ENCODE measurements at places on chromosomes 13 and 19. TPM values are rescaled to one million over a fixed set of nuclear protein-coding genes. Genes with fewer than 3 reads are reported as not detected.

DNA sequence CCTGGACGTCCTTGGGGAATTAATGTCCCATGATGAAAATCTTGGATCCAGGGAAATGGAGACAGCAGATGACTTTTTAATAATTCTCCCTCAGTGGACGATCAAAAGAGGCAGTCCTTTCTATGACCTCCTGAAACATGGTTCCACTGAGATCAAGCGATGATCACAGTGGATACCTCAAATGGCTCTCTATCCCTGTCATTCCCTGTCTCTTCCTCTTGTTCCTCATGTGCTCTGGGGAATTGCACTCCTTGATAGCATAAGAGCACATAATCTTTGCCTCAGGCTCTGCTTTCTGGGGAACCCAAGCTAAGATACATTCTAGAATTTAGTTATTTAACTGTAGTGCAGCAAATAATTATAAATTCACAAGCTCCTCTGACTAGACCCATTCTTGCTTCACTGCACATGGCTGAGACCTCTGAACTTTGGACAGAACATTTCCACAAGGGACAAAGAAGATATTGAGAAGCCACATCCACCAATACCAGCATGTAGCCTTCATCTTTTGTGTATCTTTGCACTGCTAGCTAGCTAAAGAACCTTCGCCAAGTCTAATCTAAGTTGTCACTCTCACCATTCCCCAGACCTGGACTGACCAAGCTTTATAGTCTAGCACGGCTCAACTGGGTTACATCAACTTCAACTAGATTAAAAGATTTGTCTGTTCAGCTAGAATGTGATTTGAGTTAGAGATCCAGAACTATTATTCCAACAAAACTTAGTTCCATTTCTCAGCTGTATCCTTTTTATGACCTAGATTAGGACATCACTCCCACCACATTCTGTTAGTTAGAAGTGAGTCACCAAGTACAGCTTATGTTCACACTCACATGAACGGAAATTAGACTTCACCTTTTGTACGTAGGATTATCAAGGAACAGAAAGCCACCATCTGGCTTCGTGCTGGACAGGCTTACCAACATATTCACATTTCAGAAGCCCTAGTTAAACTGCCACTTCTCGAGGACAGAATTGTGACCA lies 142.7 kb downstream of the SUCLA2 start:
- DNase-seq = no peak
- H3K27ac ChIP-seq = no peak overlapping the region
- H3K27me3 ChIP-seq = no peaks in the 10 kb centered on the region
- H3K36me3 ChIP-seq = no peaks in the 10 kb centered on the region
- H3K4me1 ChIP-seq = no peaks in the 10 kb centered on the region

GRCh38 chr19:11208561-11209471 lies 11.5 kb upstream of the KANK2 start:
- no peak overlapping the region for H3K4me3 ChIP-seq
- no peaks in the 10 kb centered on the region for H3K27me3 ChIP-seq
- H3K36me3 ChIP-seq = no peaks in the 10 kb centered on the region
- H3K4me1 ChIP-seq = no peaks in the 10 kb centered on the region
- no peak for DNase-seq

DNA sequence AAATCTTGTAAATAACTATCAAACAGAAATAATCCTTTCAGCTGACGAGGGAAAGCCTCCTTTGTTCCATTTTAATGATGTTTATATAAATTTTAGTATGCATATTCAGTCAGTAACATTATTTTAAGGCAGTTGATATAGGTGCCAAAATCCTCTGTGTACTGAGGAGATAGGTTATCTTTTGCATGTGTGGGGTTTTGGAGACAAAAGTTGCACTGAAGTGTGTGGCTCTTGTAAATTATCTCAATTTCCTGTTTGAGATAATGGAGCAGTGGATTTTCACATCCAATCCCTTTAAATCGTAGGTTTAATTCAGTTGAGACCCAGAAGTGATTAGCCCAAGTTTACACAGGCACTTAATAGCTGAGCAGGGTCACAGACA lies 106.6 kb downstream of the RGCC start:
- no peak overlapping the region for H3K4me3 ChIP-seq
- no peak for DNase-seq
- H3K36me3 ChIP-seq = no peaks in the 10 kb centered on the region
- no peaks in the 10 kb centered on the region for H3K4me1 ChIP-seq

- H3K4me3 ChIP-seq = no peak overlapping the region
- peaks cover 3% of the 10 kb centered on the region for H3K27me3 ChIP-seq
- no peaks in the 10 kb centered on the region for H3K4me1 ChIP-seq
- DNase-seq = no peak
- H3K27ac ChIP-seq = no peak overlapping the region
Observed at GRCh38 chr13:25468325-25469168, 96.8 kb downstream of the ATP8A2 start.

GRCh38 chr13:95624020-95624419 lies 20.5 kb downstream of the DZIP1 start:
- H3K27ac ChIP-seq = no peak overlapping the region
- H3K27me3 ChIP-seq = no peaks in the 10 kb centered on the region
- H3K4me3 ChIP-seq = no peak overlapping the region
- DNase-seq = no peak
- peaks cover 8% of the 10 kb centered on the region for H3K4me1 ChIP-seq

GRCh38 chr13:62931853-62932252 lies 1516.2 kb upstream of the PCDH20 start:
- no peaks in the 10 kb centered on the region for H3K36me3 ChIP-seq
- DNase-seq = no peak
- no peaks in the 10 kb centered on the region for H3K4me1 ChIP-seq
- no peak overlapping the region for H3K4me3 ChIP-seq
- H3K27ac ChIP-seq = no peak overlapping the region

DNA sequence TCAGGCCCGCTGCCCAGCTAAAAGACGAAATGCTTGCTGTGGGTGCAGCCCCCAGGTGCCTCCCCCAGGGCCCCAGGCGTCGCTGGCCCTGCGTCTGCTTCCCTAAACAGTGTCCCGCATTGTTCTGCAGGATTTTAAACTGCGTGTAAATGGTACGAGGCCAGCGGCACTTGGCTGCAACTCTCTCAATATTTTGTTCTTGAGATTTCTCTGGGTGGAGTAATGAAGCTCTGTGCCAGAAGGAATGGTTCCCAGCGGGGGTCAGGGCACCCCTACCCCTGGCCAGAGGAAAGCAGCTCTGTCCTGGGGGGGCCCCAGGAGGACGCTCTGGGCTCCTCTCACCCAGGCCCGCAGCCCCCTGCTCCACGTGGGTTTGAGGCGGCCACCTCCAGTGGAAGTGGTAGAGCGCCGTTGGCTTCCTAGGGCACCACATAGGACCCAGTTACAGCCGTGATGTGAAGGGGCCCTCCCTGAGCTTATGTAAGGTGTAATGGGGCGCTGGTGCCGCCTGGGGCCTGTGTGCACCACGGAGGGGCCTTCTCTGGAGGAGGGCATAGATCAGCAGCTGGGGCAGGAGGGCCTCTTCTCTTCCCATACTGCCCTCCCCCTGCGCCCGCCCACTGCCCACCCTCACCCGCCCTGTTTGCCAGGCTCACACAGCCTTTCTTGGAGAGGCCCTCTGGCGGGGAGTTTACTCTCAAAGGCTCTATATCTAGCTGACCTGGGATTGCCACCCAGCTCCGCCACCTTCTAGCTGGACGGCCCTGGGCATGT lies 19.8 kb downstream of the PAK4 start:
- peak overlapping the region; percentile 80 for H3K27ac ChIP-seq
- H3K27me3 ChIP-seq = no peaks in the 10 kb centered on the region
- H3K4me3 ChIP-seq = peak overlapping the region; percentile 2
- H3K4me1 ChIP-seq = peaks cover 28% of the 10 kb centered on the region
- DNase-seq = peak; percentile 64

DNA sequence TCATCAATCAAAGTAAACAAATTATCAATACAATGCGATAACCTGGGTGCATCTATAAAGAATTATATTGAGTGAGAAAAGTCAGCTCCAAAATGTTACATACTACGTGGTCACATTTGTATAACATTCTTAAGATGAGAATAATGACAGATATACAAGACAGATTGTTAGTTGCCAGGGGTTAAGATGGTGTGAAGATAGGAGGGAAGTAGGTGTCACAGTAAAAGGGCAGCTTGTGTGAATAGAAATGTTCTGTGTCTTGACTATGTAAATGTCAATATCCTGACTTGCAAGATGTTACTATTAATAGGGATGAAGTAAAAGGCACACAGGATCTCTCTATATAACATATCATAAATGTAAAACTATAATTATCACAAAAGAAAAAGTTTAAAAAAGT lies 611.2 kb upstream of the SPRY2 start:
- H3K36me3 ChIP-seq = no peaks in the 10 kb centered on the region
- H3K4me3 ChIP-seq = no peak overlapping the region
- H3K27me3 ChIP-seq = no peaks in the 10 kb centered on the region
- no peak overlapping the region for H3K27ac ChIP-seq
- H3K4me1 ChIP-seq = no peaks in the 10 kb centered on the region

DNA sequence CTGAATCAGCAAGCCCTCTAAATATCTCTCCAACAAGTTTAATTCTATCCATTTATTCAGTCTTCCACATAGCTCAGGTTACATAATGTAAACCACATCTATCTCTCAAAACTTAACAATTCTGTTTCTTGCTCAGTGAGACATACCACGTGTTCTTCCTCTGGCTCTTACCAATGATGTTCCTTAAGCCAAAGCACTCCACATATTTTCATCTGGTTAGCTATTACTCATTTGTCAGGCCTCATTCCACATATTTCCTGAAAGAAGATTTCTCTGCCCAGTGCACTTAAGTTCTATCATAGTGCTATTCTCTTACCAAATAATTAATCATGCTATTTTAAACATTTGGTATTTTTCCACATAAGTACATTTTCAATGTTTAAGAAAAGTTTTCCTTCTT lies 403.3 kb upstream of the ATXN8OS start:
- DNase-seq = no peak
- no peak overlapping the region for H3K27ac ChIP-seq
- no peaks in the 10 kb centered on the region for H3K36me3 ChIP-seq

DNA sequence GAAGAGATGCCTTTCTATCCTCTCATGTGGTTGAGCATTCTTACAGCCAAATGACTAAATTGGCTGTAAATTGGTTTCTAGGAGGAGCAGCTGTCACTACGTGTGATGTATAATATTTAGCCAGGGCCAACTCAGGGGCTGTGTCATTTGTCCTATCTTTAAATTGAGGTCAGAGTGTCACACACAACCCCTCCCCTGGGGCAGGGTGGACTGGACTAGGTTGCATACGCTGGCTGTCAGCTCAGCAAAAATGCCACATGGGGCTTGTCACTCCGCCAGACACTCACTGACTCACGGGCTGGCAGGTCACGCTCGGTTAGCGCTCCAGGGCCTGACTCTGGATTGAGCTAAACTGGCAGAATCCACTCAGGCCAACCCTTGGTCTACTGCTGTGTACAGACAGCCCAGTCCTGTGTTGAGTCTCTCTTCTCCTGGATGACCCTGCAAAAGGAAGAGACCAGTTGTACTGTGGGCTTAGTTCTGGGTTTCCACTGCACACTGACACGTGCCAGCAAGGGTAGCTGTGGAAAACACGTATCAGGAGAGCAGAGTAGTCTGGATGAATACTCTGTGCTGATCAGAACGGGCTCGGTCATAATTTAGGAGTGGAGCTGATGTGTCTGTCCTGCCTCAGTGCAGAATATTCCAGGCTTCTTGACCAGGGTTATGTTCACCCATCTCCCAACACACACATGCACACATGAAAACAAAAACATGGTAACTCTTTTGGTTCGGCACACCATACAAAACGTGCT lies 29.1 kb downstream of the SHISA2 start:
- H3K36me3 ChIP-seq = no peaks in the 10 kb centered on the region
- H3K4me1 ChIP-seq = peaks cover 4% of the 10 kb centered on the region
- H3K27ac ChIP-seq = no peak overlapping the region

GRCh38 chr19:41894350-41894749 lies 11.4 kb downstream of the ARHGEF1 start:
- no peaks in the 10 kb centered on the region for H3K4me1 ChIP-seq
- DNase-seq = no peak
- no peak overlapping the region for H3K4me3 ChIP-seq
- H3K27me3 ChIP-seq = no peaks in the 10 kb centered on the region

GRCh38 chr19:16584248-16585093 lies 12.3 kb upstream of the SLC35E1 start:
- peaks cover 25% of the 10 kb centered on the region for H3K4me1 ChIP-seq
- H3K27me3 ChIP-seq = no peaks in the 10 kb centered on the region
- H3K36me3 ChIP-seq = no peaks in the 10 kb centered on the region
- DNase-seq = peak; percentile 77
- H3K4me3 ChIP-seq = no peak overlapping the region

GRCh38 chr13:26225896-26226617 lies 3.9 kb upstream of the RNF6 start:
- H3K27ac ChIP-seq = no peak overlapping the region
- DNase-seq = no peak
- H3K4me1 ChIP-seq = no peaks in the 10 kb centered on the region
- no peaks in the 10 kb centered on the region for H3K36me3 ChIP-seq

DNA sequence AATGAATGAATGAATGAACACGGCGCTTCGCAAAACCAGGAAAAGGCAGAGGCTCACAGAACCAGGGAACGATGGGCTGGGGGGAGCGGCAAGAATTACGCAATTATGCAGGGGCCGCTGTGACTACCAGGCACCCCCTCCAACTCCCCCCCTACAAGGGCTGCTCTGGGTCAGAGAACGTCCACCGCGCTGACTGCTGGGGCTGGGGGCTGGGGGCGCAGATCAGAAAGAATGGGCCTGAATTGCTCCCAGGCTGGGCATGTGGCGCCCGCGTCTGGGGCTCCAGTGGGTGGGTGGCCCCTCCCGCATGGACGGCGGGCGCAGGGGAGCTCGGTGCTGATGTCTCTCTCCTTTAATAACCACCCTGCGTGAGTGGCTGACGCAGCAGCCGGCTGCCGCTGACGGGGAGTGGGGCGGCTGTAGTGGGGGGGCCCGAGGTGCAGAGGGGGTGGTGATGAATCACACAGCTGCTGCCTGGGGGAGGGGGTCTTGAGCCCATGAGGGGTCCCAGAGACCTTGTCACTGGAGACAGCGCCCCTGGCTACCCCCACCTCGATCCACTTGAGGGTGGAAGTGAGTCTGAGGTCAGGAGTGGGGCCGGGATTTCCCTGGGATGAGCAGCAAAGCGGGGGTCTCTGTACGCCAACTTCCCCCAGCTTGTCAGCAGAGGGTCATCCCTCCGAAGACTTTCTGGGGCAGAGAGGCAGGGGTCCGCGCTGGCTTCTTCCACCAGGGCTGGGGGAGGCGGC lies 1.5 kb upstream of the CIRBP start:
- peak; percentile 16 for DNase-seq
- peaks cover 16% of the 10 kb centered on the region for H3K36me3 ChIP-seq
- H3K4me3 ChIP-seq = no peak overlapping the region
- H3K27me3 ChIP-seq = no peaks in the 10 kb centered on the region

DNA sequence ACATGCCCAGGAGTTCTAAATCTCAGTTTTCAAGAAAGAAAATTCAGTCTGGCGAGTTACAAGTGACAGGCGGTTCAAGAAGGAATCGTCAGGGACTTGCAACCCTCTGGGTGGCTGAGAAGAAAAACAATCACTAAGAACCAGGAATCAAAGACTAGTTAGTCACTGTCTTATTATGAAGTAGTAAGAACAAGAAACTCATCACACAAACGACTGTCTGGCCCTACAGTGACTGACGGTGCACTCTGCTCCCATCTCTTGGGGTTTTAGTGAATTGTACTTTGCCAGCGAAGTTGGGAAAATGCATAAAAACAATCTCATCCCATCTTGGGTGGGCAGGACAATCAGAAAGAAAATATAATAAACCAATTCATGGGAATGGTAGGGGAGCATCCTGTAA lies 63.7 kb upstream of the SACS start:
- no peak for DNase-seq
- no peaks in the 10 kb centered on the region for H3K36me3 ChIP-seq
- H3K27me3 ChIP-seq = no peaks in the 10 kb centered on the region
- no peaks in the 10 kb centered on the region for H3K4me1 ChIP-seq
- no peak overlapping the region for H3K4me3 ChIP-seq

Gene CEACAM4
- total RNA-seq = 0.59 TPM

Gene TRPC4
- total RNA-seq = 4.0 TPM

Gene CARD8
- total RNA-seq = 49.0 TPM

Gene PRKCG
- 0.97 TPM for total RNA-seq

Gene ARID3A
- 18.7 TPM for total RNA-seq

Gene FGF21
- not detected for total RNA-seq
